Astrocyte of the hippocampus (primary cell): ENCODE measurements at places on chromosomes 6 and 20.

DNA sequence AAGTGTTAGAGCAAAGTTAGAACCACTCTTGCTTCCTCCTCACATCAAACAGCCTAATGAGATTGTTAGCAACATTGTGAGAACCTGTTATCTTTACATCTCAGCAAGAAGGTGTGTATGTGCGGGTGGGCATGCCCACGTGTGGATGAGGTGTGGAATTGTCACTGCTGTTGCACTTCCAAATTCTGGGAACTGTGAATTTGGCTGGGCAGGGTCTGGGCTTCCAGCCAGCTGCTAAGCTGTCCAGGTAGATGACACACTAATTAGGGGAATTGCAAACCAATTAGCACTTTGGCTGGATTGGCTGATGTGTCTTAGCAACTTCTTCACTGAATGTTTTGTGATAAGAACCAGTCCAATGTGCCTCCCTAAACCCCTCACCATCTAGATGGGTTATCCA, 848.2 kb downstream of the DHX35 start:
- DNase-seq: no peak

DNA sequence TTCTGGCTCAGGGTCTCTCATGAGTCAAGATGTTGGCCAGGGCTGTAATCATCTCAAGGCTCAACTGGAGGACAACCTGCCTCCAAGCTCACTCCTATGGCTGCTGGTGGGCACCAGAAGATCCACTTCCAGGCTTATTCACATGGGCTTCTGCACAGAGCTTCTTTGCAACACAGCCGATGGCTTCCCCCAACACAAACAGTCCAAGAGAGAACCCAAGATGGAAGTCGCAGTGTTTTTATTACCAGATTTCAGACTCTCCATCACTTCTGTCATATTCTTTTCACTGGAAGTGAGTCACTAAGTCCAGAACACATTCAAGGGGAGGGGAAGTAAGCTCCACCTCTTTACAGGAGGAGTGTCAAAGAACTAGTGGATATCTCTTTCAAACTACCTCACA, 75.5 kb downstream of the CD164 start:
- no peak for DNase-seq

DNA sequence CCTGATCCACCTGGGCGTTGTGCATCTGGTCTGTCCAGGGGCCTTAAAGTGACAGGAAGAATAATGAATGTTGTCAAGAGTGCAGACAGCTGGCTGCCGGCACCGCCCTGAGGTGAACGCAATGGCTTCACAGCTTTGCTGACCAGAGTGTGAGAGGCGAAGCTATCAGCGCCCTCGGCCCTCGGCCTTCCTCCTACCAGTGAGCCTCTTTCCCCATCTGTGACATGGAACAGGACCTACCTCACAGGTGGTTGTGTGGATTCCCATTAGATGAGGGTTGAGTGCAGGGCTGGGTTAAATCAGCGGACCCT, 54.8 kb downstream of the CTCFL start:
- DNase-seq: no peak

- no peak for DNase-seq
Measured at GRCh38 chr20:34600892-34601653, 42.6 kb downstream of the MAP1LC3A start.

DNA sequence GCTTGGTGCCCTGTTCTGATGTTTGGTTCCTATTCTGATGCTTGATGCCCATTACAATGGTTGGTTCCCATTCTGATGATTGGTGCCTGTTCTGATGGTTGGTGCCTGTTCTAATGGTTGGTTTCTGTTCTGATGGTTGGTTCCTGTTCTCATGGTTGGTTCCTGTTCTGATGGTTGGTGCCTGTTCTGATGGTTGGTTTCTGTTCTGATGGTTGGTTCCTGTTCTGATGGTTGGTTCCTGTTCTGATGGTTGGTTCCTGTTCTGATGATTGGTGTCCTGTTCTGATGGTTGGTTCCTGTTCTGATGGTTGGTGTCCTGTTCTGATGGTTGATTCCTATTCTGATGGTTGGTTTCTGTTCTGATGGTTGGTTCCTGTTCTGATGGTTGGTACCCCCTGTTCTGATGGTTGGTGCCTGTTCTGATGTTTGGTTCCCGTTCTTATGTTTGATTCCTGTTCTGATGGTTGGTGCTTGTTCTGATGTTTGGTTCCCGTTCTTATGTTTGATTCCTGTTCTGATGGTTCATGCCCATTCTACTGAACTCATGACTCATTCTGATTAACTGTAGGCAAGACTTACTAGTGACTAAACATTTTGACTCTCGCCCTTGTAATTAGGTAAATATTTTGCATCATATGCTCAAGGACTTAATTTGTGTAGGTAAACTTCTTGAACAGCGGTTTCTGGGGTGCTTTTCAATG, 146.2 kb downstream of the DLL1 start:
- DNase-seq: no peak

DNA sequence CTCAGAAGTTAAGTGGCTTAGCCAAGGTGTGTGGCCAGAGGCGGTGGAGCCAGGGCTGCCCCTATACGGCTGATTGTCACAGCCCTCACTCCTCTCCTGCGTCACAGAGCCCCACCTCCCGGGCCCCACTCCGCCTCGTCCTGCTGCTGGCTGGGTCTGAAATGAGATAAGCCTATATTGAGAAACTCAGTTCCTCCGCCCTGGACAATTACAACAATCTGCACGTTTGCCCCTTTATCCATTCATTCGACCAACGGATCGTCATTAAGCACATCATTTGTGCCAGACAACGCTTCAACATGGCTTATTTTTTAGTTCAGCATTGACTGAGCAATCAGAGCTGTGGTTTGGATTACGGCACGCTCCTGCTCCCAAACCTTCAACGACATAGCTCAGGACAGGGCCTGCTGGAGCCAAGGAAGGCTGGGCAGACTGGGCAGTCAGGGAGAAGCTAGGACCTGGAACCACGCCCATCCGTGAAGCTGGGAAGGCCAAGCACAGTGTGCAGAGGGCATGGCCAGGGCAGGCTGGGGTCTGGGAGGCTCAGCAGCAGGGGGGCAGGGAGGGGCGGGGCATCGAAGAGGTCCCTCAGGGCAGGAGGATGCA, 16.6 kb upstream of the EZR start:
- peak; percentile 70 for DNase-seq
